ENCODE measurements at places on chromosomes 6 and 20.

- DNase-seq: no peak
These were observed 6.4 kb upstream of the LY86 start for GRCh38 chr6:6582131-6582530.

DNA sequence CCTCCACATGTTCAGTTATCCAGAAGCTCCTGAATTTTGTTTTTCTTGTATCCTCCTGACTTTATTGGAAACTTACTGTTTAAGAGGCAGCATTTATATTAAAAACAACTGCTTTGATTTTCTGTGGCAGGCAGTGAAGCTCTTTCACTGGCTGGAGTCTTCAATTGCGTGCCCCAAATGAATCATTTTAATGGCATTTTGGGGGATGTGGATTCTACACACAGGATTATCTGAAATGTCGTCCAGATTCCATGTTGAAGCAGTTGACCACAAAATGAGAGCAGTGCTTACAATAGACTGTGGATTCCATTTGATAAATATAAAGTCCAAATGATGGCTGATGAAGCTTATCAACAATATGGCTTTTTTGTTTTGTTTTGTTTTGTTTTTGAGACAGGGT lies 41.0 kb upstream of the HIVEP1 start:
- no peak for DNase-seq

DNA sequence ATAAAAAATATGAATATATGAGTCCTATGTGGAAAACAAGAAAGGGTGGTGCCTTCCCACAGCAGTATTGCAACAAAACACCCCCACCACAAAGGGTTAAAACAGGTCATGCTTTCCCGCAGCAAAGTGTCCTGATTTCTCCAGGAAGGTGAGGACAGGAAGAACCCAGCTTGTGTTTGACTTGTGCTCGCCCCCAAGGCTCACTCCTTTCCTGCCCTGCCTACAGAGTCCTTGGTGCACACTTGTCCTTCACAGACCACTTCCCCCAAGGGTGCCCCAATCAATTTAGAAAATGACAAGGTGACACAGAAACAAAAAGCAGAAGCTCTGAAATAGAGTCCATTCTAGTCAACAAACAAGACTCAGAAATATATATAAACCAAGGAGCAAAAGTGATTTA lies 237.4 kb downstream of the PTPRK start:
- no peak for DNase-seq

- no peak for DNase-seq
These were observed 49.0 kb downstream of the PTPRT start for GRCh38 chr20:43140726-43141125.

DNA sequence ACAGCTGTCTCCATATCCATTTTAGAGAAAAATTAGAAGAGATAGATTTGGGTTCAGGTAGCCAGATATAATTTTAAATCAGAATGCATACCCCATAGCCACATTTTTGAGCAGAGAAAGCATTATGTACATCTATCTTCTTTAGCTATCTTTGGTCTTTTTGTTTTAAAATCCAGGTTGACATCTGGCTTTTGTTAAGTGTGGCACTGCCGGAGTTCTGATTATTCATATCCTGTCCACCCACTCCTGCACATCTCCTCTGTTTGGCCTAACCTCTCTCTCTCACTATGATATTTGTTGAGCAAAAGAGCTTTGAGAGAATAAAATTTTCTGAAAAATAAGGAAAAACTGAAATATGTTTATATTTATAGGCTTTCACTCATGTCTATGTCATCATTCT lies 189.7 kb downstream of the PACRG start:
- no peak for DNase-seq
